HepG2 (cell line): ENCODE measurements at places on chromosomes 11 and 22. TPM values are rescaled to one million over a fixed set of nuclear protein-coding genes. Genes with fewer than 3 reads are reported as not detected.

The XPNPEP3 gene
- total RNA-seq = 10.3 and 15.9 TPM in 2 replicates

The DMC1 gene
- total RNA-seq = 0.28 and 0.82 TPM in 2 replicates

The CASP12 gene
- not detected in 2 replicates for total RNA-seq

The RAB39A gene
- not detected in 2 replicates for total RNA-seq

The UBASH3B gene
- 4.4 and 5.1 TPM in 2 replicates for total RNA-seq

The EI24 gene
- total RNA-seq = 126 and 138 TPM in 2 replicates

The C11orf97 gene
- 0.35 TPM in 1 of 2 replicates, not detected in the other for total RNA-seq

The GAL3ST1 gene
- total RNA-seq = 1.8 and 4.4 TPM in 2 replicates

- DNase-seq = no peak
These were observed 686.3 kb downstream of the NTM start for GRCh38 chr11:132056689-132057088.

DNA sequence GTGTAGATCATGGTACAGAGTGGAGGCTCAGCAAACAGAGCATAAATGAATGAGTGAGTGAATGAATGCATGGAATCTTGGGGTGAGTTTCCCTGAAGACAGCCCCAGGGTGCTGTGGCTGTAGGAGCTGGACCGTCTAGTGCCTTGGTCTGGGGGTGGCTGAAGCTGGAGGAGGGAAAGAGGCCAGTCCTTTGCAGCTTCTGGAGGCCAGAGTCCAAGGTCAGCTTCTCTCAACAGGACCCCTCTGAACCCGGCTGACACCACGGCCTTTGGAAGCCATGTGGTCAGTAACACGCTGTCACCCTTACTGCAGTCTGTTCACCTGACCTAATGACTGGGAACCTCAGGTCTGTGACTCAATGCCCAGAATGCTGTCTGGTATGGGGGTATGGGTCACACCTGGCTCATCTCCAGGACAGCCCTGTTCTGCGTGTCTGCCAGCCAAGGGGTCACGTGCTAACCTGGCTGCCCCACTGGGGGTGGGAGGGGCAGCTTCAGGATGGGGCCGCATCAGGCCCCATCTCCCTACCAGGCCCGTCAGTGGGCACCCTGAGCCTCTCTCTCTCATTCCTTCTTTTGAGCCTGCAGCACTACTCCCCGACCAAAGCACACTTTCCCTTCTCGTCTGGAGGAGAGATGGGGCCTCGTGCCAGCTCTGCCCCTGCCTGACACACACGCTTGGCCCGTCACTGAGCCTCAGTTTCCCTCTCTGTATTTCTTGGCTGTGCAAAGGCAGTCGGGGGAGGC, 24.1 kb upstream of the CHKA start:
- peak; percentile 92 for DNase-seq

- DNase-seq = no peak
These were observed 15.3 kb downstream of the PTPN5 start for GRCh38 chr11:18776324-18776723.

DNA sequence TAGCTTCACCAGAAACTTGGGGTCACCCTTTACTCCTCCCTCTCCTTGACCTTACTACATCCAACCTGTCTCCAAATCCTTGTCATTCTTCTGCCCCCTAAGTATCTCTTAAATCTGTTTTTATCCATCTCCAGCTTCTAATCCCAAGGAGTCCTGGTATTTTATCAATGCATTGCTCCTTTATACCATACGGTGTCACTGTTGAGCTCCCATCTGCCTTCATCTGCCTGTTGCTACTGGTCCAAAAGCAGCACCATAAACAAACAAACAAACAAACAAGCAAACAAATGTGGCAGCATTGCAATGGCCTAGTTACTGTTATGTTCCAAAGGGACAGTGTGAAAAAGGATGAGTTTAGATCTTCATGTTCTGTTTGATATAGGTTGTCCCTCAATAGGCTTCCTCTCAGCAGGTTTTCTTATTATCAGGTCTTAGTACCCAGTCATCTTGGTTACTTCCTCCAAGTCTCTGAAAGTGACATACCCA, 34.2 kb downstream of the DNHD1 start:
- peak; percentile 31 for DNase-seq

GRCh38 chr22:20437613-20438426, at the start of gene SCARF2:
TSS of gene SCARF2 (minus strand) at chr22:20437825. CDS start at chr22:20437754, 71 bp downstream.
- no peak for DNase-seq

GRCh38 chr11:16081382-16082094, 274.8 kb downstream of the SOX6 start:
- DNase-seq = no peak

GRCh38 chr11:64028398-64029115, 7.2 kb upstream of the FLRT1 start:
- no peak for DNase-seq

GRCh38 chr22:24772493-24773220, 1.9 kb downstream of the PIWIL3 start:
- peak; percentile 61 for DNase-seq

DNA sequence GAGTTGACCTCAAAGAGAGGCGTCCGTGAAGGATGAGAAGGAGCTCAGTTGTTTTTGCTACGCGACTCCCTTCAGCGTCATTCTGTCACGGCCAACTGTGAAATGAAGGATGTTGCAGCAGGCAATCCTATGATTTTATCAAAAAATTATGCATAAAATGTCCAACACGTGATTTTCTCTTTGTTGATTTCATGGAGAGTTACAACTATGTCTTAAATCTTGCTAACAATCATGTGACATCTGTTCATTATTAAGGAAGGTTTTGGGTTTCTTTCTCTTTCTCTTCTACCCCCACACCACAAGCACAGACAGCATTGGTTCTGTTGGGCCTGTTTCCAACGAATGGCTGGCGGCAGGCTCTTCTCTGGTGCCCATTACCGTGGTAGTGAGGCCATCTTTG, 3.7 kb downstream of the KRTAP5-4 start:
- no peak for DNase-seq

- peak; percentile 84 for DNase-seq
These were observed 128.8 kb downstream of the SGSM3 start for GRCh38 chr22:40499209-40499623.

DNA sequence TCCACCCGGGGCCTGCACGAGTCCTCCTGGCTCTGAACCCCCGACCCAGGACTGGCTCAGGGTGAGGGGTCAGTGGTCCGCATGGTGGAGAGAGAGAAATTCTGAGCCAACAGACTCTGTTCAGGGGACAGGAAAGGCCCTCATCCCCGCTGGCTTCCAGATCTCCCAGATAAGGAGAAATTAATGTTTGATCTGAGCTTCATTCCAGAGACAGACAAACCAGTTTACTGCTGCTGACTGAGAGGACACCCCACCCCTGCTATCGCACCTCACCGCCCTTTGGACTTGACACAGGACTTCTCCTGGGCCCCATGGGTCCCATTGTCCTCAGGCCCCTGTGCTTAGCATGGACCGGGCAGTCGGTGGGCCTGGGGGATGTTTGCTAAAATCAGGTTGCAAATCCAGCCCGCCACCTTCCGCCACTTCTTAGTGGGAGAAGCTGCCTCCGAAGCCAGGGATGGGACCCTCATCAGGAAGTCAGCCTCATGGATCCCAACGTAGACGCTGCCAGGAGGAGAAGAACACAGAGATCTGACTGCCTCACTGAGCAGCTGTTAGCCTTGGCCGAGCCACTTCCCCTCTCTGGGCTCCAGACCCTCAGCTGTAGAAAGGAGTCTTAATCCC, 11.2 kb upstream of the UPK3A start:
- peak; percentile 98 for DNase-seq

DNA sequence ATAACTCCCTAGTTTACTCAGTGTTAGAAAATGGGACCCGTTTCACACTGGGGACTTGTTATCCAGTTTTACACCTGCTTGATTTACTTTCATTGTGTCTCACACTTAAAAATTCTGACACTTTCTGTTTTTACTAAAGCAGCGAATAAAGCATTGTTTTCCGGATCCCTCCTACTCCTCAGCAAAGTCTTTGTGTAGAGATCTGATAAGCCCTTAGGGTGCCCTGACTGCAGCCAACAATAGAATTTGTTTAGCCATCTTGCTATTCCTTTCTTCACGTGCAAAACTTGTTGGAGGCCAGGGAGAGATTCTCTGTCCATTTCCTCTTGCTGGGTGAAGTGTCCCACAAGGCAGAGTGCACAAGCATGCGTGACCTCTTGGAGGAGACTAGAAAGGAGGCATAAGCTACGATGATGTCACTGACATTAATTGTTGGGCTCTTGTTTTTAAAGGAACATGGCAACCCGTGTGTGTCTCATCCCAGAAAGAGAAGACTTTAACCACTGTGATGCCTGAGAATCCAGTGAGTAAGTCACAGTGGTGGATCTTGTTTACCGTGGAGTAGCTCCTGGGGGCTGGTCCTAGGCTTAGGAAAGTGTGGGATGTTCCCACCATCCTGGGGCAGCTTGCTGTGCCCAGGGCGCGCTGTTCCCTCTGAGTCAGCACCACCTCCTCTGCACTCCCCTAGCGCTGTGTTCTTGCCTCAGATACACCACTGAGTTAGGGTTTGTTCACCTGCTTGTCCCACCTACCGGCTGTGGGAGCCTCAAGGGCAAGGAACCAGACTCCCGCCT, 27.7 kb downstream of the MICAL2 start:
- no peak for DNase-seq

DNA sequence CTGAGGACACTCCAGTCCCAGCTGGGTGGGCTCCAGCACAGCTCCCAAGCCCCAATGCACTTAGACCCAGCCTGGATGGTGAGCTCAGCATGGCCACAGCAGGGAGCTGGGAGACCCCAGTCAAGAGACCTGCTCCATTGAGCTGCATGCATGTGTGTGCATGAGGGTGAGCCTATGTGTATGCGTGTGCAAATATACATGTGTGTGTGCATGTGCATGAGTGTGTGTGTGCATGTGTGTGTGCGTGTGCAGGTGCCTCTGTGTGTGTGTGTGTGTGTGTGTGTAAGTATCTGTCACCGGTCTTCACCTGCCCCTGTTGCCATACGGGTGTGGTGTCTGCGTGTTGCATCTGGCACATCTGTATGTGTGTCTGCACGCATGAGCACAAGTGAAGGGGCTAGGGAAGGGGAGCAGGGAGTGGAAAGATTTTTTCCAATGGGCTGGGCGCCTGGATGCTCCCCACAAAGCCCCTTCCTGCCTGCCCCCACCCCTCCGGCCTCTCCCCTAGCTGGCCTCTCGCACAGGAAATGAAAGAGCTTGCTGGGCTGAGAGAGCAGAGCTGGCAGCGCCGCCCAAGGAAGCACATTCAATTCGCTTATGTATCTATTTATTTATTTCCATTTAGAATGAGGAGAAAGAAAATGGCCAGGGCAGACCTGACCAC, 4.1 kb downstream of the TSPAN32 start:
- DNase-seq = no peak

- DNase-seq = no peak
These were observed 37.8 kb upstream of the TH start for GRCh38 chr11:2209370-2209801.

GRCh38 chr22:47457509-47458300, 695.3 kb downstream of the TBC1D22A start:
- no peak for DNase-seq

DNA sequence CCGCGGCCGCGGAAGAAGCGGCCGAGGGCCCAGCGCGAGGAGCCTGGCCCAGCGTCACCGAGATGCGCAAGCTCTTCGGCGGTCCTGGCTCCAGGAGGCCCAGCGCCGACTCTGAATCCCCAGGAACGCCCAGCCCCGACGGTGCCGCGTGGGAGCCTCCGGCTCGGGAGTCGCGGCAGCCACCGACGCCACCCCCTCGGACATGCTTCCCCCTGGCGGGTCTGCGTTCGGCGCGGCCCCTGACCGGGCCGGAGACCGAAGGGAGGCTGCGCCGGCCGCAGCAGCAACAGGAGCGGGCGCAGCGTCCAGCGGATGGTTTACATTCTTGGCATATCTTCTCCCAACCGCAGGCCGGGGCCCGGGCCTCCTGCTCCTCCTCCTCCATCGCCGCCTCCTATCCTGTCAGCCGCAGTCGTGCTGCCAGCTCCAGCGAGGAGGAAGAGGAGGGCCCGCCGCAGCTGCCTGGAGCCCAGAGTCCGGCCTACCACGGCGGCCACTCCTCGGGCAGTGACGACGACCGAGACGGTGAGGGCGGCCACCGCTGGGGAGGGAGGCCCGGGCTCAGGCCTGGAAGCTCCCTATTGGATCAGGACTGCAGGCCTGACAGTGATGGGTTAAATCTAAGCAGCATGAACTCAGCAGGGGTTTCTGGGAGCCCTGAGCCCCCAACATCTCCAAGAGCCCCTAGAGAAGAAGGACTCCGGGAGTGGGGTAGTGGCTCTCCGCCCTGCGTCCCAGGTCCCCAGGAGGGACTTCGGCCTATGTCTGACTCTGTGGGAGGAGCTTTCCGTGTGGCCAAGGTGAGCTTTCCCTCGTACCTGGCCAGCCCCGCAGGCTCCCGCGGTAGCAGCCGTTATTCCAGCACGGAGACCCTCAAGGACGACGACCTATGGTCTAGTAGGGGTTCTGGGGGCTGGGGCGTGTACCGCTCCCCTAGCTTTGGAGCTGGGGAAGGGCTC, 1.2 kb downstream of the ARHGEF17 start:
- peak; percentile 92 for DNase-seq

- DNase-seq = peak; percentile 21
These were observed 36.9 kb upstream of the LINC01488 start for GRCh38 chr11:69444381-69445130.

DNA sequence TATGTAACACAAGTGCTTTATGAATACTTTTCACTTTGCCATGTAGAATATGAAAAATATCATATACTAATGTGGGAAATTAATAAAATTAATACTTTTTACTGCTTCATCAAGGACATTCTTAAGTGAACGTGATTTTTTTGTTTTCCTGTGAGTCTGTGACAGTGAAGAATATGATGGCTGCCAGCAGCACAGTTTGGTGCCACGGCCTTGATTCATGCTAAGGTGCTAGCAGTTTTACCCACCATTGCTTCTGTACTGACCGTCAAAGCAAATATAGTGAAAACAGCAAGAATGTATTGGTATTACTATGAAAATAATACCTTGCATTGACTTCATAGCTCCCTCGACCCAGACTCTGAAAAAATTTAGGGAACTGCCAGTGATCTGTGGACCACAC, 79.7 kb downstream of the APOL5 start:
- no peak for DNase-seq

GRCh38 chr11:2109541-2110019, 29.6 kb downstream of the IGF2 start:
- DNase-seq = peak; percentile 23

DNA sequence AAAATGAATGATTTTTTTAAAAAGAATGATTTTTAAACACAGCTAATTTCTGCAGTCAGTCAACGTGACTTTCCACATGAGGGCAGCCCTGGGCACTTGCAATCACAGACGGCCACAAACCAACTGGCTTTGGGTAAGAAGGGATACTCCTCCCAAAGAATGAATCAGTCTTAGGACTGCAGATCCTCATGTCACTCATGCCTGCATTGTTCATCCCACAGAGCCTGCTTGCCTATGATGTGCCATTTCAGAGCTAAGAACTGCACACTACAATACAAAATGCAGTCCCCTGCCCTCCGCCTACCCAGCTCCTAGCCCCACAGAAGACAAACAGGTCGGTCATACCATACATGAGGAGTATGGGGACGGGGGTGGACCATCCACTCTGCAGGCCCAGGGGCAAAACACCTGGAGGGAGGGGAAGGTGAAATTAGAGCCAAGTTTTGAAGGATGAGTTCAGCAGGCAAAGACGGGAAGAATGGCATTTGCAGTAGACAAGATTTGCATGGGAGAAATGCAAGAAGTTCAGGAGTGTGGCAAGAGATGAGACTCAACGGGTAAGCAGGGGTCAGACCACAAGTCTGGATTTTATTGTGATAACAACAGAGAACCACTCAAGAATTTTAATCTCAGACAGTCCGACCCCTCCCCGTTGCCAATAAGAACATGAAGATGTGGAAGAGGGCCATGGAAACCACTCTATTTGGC, 24.7 kb downstream of the PACSIN2 start:
- DNase-seq = peak; percentile 45
